ENCODE measurements at places on chromosomes 2 and 18. TPM values are rescaled to one million over a fixed set of nuclear protein-coding genes. Genes with fewer than 3 reads are reported as not detected.

The TAF4B gene
- polyA plus RNA-seq, result 1.8 TPM

The STRN gene
- 9.2 TPM for polyA plus RNA-seq

The LYG1 gene
- 3.1 TPM for polyA plus RNA-seq

The WDR54 gene
- 5.4 TPM for polyA plus RNA-seq

The LYPD6 gene
- 0.51 TPM for polyA plus RNA-seq

The CCDC74A gene
- 4.9 TPM for polyA plus RNA-seq

The ERMN gene
- polyA plus RNA-seq, result 0.06 TPM

The RELCH gene
- 30.0 TPM for polyA plus RNA-seq

The MEP1B gene
- not detected for polyA plus RNA-seq

All from esophagus (tissue), 2 donors.